ENCODE measurements at places on chromosomes 1 and 21.

- no peak for DNase-seq
Measured at GRCh38 chr1:110107867-110108469, 4.3 kb upstream of the UBL4B start.

DNA sequence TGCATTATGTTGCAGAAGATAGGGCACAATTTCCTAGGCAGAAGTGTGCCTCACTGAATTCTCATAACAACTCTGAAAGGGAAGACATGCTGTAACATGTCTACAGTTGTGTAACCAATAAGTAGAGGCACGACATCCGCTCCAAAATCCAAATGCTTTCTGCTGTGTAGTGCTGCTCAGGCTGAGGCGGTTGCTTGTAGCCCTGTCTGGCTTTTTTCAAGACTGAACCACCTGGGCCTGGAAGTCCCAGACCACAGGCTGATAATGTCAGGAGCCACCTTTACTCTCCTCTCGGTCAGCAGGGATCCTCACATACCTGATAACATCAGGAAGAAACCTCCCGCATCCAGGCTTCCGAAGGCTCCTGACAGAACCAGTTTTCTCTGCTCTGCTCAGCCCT lies 10.9 kb downstream of the AKNAD1 start:
- no peak for DNase-seq

GRCh38 chr1:69697340-69697739 lies 129.6 kb downstream of the LRRC7 start:
- no peak for DNase-seq

DNA sequence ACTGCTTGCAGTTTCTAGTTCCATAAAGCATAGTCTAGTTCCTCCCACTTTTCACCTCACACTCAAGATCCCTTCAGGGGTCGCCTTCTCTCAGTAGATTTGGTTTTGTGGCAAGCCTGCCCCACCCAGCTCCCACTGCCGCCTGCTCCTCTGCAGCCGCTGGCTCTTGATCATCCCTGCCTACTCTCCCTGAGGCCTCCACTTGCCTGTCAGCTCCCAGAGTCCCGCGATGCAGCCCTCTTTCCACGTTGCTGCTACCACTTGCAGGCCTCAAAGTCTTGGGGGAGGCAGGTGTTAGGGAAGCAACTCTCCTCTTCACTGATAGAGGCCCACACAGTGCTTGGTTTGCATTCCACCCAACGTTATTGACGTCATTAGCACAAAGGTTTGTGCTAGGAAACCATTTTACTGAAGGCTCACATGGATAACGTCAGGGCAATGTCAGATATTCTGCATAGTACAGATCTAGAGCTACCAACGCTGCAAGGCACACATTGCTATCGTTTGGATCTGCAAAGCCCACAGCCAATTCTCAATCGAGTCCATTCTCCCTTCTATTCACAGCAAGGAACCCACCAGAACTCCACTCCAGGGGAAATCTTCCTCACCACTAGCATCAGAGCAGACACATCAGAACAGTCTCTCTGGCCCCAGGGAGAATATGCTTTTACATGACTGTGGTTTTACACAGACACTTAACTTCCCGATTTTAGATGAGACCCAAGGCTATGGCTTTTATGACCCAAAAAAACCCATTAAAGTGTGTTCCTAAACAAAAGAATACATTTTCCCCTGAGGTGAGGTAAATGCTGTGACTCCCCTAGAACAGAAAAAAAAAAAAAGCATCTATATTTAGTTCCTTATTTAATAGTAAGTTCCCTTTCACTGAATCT lies 519.5 kb upstream of the CAMK1G start:
- no peak for DNase-seq

DNA sequence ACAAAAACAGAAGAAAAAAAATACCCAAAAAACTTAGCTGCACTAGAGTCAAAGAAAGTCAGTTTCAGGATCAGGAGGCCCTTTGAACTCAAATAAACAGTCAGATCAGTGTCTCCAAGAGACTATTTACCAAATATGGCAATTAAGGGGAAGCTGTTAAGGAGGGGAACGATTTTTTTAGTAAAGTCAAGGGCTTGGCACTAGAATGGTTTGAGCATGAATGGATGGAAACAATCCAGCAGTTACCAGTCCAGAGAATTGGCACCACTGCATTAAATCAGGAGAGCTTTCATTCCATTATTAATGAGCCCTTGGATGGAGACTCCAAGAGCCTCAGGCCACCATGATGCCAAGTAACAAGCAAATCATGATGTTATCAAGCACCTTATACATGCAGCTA lies 7.2 kb downstream of the TRAPPC3 start:
- DNase-seq = no peak

DNA sequence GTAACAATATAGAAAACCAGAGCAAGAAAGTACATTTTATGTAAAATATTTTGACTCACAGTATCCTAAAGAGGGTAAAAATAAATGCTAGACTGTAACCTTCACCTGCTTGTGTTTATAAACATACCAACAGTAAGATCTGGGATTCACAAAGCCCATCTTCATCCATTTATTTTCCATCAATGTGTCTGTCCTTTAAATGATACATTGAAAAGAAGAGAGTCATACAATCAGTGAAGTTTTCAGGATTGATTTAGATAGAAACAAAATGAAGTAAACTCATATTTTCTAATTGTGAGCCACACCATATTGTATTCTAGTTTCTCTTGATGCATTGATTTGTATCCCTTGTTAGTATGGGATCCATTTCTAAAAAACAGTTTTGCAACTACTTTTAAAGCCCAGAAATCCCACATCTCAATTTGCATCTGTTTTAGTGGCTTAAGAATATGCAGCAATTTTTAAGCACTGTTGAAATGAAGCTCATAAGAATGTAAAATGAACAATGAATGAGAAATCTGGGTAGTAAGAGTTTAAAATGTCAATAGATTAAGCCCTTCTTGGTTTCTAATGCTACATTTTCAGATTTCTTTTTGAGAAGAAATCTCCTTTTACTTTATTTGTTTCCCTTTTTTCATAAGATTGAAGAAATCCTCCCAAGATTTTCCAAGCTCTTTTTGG lies 548.1 kb upstream of the ADGRL2 start:
- DNase-seq = no peak

- no peak for DNase-seq
Measured at GRCh38 chr1:68378296-68379084, 71.3 kb downstream of the RPE65 start.

GRCh38 chr1:159465191-159465603 lies 25.7 kb downstream of the OR10J1 start:
- DNase-seq = no peak

GRCh38 chr1:93638981-93639380 lies 42.7 kb downstream of the BCAR3 start:
- DNase-seq = no peak

GRCh38 chr1:95716097-95716496 lies 482.1 kb downstream of the RWDD3 start:
- DNase-seq = no peak

DNA sequence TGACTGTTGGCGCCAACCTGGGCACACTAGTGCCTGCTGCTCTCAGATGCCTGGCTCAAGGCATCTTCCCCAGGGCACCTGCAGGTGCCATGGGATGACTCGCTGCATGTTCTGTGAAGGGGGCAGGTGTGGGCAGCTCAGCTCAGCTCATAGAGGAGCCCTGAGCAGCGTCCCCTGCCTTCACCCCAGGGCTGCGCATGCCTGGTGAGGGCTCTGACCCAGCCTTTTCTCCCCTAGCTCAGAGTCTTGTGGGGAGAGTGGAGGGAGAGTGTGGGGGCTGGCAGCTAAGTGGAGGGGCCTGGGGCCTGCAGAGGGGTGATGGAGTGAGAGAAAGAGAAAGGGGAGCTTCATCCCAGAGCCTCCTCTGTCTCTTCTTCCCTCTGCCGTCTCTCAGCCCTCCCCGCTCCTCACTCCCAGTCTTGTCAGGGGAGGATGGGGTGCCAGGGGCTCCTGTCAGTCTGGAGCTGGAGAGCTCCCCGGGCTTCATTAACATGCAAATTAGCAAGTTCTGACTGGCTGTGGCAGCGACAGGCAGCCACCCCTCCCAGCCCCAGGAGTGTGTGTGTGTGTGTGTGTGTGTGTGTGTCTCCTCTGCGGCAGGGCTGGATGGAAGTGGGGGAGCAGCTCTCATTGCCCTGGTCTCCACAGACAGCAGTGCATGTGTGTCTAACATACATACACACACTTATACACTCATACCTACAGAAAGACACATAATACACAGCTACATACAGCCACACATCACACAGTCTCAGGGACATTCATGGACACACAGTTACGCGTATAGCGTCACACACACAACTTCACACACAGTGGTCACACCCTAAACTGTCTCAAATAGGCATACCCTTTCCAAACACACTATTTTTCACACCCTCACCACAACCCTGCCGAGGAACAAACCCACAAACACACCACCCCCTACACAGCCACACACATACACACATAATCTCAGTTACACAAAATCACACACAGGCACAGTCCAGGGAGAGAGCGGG lies 34.0 kb downstream of the FOXO6 start:
- DNase-seq = peak; percentile 87

GRCh38 chr1:178867670-178868069 lies 3.2 kb downstream of the ANGPTL1 start:
- no peak for DNase-seq

DNA sequence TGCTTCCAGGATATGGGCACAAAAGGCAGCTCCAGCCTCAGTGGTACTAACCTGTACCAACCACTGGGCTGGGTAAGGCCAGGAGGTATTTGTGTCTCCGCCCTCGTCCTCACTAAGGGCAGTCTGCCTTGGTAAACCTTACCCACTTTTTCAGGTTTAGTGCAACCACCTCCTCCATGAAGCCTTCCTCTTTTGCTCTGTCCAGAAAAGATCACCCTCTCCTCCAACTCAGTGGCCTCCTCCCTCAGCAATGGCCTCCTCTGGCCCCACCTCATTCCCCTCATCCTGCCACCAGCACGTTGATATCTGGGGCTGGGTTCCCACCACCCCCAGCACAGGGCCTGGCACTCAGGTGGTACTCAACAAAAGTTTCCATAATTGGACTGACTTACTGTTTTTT lies 161.5 kb downstream of the GRIK3 start:
- DNase-seq = no peak

DNA sequence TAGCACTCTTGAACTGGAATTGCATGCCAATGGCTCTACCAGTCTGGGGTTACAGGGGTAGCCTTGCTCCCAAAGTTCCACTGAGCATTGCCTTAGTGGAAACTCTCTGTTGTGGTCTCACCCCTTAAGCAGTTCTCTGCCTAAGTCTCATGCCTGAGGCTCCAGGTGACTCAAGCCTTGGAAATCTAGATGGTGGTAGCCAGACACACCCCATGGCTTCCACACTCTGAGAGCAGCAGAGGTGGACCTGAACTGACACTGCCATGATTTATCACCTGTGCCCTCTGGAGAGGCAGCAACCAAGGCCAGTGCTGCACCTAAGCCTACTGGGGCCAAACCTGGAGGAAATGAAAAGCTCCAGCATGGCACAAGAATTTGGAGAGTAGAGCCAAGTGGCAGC lies 285.7 kb upstream of the PKN2 start:
- no peak for DNase-seq

DNA sequence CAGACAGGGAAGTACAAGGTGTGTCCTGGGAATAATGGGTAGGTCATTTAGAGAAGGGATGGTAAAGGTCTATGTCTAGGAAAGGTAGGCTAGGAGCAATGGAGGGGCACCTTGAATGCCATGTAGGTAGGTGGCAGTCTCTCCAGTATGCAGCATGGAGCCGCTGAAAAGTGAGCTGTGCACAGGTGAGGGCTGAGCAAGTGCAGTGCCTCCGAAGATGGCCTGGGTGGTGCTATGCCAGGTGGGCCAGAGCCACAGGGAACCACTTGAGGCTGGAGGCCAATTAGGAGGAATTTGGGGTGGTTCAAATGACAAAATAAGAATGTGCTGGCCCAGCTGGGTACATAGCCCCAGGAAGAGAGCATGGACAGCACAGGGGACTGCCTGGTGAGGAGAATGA lies 25.0 kb downstream of the RNU5D-1 start:
- no peak for DNase-seq

DNA sequence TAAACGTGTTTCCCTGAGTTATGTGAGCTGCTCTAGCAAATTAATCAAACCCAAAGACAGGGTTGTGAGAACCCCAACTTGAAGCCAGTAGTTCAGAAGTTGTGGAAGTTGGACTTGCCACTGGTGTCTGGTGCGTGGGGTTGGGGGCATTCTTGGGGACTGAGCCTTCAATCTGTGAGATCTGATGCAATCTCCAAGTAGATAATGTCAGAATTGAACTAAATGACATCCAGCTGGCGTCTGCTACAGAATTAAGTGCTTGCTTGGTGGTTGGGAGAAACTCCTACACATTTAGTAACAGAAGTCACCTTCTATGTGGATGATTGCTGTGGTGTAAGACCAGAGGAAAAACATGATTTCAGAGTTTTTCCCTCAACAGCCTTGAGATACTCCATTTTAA lies 207.4 kb downstream of the FGGY start:
- no peak for DNase-seq

DNA sequence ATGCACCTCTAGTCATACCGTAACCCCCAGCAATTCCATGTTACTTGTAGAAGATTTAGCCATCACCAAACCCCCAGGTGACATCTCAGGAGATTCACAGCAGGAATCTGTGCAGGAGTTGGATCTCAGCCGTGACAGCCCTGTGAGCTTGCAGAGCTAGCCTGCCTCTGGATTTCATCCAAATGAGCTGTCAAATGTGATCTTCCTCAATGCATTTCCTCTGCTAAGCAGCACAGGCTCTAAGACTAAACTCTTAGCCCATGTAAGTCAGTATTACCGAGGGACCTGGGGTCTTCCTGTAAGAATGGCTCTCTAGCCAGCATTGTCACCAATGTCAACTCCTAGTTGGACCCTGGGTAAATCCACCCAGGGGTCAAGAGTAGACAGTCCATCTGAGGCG lies 41.7 kb downstream of the UMODL1 start:
- no peak for DNase-seq

DNA sequence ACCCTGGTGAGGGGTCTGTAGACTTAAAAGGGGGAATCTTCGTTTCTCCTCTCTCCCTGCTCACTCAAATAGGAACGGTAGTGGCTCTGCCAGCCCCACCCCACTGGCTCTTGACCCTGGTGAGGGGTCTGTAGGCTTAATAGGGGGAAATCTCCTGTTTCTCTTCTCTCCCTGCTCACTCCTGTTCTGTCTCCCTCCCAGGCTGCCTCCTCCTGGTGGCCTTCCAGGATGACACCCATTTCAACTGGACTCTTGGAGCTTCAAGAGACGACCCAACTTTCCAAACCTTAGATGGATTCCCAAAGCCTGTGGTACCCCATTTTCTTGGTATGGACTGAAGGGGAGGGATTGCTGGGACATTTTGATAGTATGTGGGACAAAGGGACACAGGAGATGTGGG lies 1.4 kb upstream of the EPHB2 start:
- no peak for DNase-seq

DNA sequence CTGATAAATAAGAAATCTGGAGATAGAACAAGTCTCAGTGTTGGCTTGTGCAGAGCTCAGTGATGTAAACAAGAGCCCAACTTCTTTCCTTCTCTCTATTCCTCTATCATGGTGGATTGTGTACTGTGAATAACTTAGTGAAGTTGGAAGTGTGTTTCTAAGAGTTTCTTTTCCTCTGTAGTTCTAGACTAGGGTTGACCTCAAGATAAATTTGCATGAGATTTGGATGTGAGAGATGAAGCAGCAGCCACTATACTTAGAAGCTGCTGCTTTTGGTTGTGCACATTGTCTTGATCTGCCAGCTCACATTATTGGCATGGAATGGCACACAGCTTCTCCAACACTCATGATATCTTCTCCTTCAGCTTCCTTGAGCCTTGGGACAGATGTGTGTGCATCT lies 198.9 kb upstream of the ZP4 start:
- no peak for DNase-seq

- DNase-seq = no peak
Measured at GRCh38 chr1:203036537-203036936, 10.2 kb downstream of the PPFIA4 start.

Data from NCI-H1436 (cell line).